ENCODE measurements at places on chromosomes 5 and 9.
A peak's percentile ranks its signal among the peaks of the same experiment; 100 is the strongest.

- DNase-seq, result no peak
Measured at GRCh38 chr9:119898316-119898715, 529.1 kb upstream of the BRINP1 start.

DNA sequence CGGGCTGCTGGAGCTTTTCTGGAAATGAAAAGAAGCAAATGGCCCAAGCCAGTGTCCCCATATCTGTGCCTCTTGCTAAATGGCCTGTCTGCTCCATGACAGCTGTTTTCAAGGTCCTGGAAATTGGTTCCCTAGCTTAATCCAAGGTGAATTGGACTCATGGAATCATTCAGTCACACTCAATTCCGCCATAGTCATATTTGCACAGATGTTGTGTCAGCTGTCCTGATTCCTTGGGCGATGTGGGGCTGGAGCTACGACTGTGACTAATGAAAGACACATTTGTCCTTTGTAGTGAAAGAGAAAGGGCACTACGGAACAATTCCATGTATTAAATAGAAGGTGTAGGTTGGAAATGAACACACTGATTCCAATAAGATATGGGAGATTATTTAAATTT is 102.9 kb upstream of the MEGF10 start:
- DNase-seq, result no peak

DNA sequence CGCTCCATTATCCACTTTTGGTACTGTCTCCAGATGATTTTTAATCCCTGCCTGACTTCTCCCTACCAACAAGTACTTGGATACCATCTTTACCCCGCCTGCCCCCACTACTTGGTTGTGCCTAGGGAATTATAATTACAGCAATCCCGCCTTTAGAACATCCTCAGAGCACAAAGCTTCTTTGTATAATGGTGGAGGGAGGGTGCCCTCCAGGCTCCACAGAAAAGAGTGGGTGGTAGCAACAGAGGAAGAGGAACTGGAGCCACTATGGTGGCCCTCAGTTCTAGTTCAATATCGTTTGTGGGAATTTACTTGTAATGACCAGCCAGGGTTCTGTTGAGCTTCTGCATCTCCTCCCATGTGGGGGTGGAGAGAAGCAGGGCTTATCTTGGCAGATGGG is 79.0 kb upstream of the RNF38 start:
- DNase-seq, result no peak

GRCh38 chr5:16321284-16321683 is 141.7 kb upstream of the MARCHF11 start:
- DNase-seq, result no peak

GRCh38 chr5:156378159-156378558 is 51.2 kb downstream of the SGCD start:
- no peak for DNase-seq

GRCh38 chr5:27705661-27706060 is 667.3 kb upstream of the CDH9 start:
- DNase-seq, result no peak

GRCh38 chr9:93673021-93673838 is 96.8 kb downstream of the PHF2 start:
- no peak for DNase-seq

DNA sequence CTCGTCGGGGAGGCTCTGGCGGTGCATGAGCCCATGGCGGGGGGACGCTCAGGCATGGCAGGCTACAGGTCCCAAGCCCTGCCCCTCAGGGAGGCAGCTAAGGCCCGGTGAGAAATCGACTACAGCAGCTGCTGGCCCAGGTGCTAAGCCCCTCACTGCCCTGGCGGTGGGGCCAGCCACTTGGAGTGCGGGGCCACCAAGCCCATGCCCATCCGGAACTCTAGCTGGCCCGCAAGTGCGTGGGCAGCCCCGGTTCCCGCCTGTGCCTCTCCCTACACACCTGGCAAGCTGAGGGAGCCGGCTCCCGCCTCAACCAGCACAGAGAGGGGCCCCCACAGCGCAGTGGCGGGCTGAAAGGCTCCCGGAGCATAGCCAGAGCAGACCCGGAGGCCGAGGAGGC is 1896.9 kb upstream of the CDH6 start:
- DNase-seq, result no peak

DNA sequence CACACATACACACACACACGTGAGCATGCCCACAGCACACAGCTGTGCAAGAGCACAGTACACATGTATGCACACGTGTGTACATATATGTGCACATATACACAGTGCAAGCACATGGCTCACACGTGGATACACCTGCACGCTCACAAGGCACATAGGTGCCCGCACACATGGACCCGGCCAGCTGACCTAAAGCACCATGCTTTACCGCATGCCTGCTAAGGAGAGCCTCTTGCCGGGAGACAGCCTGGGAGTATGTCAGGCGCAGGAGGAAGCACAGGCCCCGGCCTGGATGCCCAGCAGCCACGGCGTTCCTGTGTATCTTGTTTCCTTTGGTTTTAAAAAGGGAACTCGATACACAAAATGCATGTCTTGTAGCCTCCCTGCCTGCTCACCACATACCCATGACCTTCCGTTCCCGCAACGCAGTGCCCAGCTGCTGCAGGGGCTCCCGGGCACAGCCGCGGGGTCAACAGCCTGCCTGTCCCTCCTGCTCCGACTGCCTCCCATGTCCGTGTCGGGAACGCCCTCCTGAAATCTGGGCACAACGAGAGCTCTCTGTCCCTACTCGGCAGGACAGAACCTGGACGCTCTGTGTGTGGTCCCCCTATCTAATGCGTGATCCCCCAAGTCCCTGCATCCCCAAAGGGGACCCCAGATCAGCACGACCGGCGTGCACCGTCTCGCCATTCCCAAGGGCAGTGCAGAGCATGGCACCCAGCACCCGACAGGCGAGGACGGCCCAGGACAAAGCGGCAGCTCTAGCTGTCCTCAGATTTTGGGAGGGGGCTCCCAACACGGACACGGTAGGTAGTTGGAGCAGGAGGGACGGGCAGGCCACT is 3.6 kb downstream of the SLC12A7 start:
- no peak for DNase-seq

DNA sequence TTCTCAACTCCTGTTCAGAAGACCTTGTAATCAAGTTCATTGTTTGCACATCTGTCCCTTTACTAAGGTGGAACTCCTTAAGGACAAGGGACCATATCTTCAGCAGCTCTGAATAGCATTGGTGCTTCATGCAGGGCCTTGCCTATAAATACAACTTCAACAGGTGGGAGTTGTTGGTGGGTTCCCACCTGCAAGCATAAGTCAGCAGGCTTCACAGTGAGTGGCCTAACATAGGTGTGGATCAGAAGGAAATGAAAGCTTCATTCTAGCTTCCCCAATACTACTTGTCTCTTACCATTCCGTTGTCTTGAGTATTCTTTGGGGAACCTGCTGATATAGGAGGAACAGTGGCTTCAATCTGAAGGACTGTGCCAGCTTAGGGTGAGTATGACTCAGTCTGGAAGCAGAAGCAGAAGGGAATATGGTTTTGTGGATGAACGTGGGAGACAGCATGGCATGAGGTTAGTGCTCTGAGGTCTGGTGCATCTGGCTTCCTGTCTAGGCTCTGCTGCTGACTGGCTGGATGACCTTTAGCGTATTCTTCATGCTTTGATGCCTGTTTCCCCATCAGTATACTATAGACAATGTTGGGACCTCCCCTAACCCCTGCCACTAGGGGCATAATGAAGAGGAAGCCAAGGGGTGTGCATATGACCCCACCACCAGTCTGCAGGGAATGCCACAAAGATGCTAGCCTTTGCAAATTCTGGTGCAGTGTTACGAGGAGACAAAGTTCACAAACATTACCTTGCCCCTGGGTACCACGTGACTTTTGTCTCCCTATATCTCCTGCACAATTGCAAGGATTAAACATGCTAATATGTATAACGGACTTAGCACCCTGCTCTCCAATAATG is 192.3 kb downstream of the PALM2AKAP2 start:
- DNase-seq, result no peak

DNA sequence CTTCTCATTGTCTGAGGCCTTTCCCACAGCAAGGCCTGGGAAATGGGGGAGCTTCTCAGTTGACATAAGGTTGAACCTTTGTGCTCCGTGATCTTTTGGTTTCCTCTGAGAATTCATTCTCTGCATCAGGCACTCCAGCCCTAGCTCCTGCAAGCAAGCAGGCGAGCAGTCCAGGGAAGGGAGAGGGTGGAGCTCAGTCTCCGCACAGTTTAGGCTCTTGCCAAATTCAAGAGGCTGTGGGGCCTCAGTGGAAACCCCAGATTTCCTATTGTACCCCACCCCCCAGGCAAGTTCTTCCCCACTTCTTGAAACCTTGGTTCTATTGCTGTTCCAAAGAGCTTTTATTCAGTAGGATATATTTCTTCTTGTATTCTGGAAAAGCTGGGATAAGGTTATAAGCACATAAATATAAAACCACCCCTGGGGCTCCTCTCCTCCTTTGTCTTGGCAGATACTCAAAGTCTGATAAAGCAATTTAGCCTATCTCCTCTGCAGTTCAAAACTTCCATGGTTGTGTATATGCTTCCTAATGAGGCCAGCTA is 147.2 kb downstream of the PDZD2 start:
- no peak for DNase-seq

GRCh38 chr9:109101810-109102209 is 17.9 kb downstream of the TMEM245 start:
- no peak for DNase-seq

- DNase-seq, result no peak
Measured at GRCh38 chr5:1004461-1005248, 3.9 kb upstream of the NKD2 start.

DNA sequence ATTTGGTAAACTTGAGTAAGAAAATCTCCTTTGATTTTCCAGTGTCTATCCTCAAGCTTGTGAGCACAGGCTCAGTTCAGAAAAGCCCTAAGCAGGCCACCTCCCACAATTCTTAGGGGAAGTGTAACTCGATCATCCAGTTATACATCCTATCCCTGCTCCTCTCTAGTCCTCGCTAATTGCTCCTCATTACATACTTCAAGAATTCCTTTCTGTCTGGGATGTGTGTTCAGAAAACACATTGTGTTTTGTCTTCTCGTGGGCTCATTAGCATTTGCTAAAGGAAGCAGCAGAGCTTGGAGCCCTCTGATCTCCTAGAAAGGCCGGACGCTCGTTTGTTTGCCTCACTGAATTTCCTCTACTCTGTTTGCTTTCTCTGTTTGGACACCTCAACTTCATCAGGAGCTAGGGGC is 268.2 kb upstream of the RFX3 start:
- no peak for DNase-seq

- DNase-seq, result no peak
Measured at GRCh38 chr9:18795947-18796671, 236.9 kb downstream of the SAXO1 start.

DNA sequence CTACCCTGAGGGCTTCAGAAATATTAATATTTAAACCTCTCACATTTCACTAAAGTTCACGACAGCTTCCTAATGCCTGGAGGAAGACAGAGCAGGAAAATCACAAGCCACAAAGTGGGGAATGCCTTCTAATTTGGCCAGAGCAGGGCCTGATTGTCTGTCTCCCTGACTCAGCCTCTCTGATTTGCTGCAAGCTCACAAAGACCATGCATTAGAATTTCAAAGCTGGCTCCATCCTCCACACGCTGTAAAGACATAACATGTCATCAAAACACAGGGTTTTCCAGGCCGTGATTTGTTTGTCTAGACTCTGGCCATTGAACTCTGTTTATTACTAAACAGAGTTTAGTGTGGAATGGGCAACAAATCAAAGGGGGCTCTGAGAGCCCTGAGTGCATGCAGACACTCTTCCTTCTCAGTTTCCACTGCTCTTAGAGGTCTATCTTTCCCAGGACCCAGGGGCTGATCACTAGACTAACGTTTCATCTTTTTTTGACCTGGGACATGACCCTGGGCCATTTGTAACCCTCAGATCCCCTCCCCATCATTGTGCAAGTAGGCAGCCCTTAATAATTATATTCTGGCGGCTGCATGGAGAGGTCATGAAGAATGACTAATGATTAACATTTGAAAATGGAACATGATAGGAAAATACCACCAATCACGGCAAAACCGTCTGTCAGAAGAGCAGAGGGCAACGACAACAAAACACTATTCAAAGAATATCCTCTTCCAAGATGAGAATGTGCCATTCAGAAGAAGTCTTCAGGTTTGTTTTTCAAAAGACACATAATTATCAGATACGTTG is 140.2 kb downstream of the ENC1 start:
- no peak for DNase-seq

- no peak for DNase-seq
Measured at GRCh38 chr9:14307989-14308852, 5.7 kb downstream of the NFIB start.

GRCh38 chr5:152560512-152561137 is 155.5 kb upstream of the NMUR2 start:
- no peak for DNase-seq

DNA sequence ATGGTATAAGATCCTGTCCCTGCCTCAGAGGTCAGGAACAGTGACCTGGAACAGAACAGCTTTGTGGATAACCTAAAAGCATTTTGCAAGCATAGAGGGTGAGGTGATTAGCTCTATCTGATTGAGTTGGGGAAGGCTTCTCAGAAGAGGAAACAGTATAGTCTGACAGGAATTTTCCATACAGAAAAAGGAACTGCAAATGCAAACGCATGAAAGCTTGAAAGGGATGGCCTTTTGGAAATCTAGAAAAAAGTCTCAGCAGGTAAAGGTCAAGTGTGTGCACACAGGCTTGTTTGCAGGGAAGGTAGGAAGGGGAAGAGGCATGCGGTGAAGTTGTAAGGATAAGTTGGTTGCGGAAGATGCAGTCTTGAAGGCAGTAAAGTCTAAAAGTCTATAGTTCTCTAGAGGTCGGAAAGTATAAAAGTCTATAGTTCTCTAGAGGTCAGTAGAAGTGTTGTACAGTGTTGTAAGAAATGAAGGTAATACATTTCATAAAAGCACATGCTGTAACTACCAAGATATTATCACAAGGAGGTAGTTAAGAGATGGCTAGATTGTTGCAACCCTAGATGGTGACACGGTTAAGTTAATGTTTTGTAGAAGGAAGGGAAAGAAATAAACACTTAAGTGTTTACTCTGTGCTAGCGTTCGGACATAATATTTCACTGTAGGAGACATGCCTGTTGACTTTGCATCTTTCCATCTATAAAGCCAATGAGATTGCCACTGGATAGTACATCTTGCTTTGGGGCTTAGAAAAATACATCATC is 16.7 kb upstream of the HSPB3 start:
- DNase-seq, result no peak

DNA sequence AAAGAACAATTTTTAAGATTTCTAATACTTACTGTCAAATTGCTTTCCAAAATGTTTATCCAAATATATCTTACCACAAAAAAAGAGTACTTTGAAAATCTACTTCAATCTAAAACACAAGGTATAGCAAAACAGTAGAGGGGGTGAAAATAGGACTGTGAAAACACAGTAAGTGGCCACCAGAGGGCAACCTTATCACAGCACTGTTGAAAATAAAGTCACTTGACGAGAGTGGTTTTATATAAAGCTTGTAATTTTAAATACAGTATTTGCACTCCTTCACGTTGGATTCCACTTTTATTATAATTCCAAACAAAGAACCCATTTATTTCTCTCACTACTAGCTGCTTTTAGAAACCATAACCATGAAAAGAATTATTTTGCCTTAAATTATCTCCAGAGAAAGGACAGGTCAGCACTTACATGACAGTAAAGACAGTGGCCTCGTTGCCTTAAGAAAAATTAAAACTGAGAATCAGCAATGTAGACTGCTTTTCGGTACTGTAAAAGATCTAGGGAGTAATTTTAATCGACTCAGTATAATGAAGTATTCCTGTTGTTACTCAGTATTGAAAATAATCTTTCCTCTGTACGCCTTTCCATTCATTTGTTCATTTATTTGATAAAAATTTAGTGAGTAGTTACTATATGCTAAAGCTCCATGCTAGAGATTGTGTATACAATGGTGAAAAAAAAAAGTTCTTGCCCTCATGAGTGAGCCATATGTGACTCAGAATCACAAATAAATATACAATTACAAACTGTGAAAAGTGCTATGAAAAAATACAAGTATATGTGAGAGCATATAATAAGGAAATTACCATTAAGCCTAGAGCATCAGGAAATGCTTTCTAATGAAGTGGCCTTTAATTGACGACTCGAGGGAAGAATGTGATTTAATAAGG is 40.0 kb upstream of the CDK5RAP2 start:
- DNase-seq, result peak; percentile 26
